Activated CD8-positive, alpha-beta memory T cell treated with anti-CD3 and anti-CD28 coated beads for 1 hour (primary cell): ENCODE measurements at places on chromosomes 11 and 22.

DNA sequence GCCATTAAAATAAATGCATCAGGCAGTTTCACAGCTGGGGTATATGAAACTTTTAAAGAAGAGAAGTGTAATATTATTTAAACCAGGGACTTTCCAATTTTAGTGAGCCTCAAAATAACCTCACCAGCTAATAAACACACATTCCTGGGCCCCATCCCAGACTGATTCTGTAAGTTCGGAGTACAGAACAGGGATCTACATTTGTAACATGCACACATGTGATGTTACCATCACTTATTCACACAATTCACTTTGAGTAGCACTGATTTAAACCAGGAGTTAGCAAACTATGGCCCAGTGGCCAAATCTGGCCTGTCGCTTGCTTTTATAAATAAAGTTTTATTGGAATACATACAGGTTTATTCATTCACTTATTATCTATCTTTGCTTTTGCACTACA lies 62.0 kb downstream of the STK33 start:
- no peak for DNase-seq

GRCh38 chr11:22192642-22193347 lies at the start of gene ANO5:
TSS of gene ANO5 (plus strand) at chr11:22193085. CDS start at chr11:22193493, 408 bp downstream.
- no peak for DNase-seq

- DNase-seq: no peak
Observed at GRCh38 chr11:5631969-5632635, 7.3 kb downstream of the TRIM34 start.

DNA sequence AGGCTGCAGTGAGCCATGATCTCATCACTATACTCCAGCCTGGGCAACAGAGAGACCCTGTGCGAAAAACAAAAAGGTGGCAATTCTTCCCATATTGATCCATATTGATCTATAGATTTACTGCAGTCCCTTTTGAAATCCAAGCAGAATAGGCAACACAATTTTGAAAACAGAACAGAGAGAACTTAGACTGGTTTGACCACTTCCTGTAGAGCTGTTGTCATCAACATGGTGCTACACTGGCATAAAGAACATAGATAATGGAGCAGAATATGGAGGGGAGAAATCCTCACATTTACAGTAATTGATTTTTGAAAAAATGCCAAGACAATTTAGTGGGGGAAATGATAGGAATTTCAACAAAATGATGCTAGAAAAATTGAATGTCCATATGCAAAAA lies 34.1 kb downstream of the GRK3 start:
- no peak for DNase-seq

GRCh38 chr11:128587415-128587814 lies at the start of gene ETS1:
TSS of gene ETS1 (minus strand) at chr11:128587558. CDS start at chr11:128573130, 14,428 bp downstream.
- no peak for DNase-seq
